ENCODE measurements at places on chromosomes 7 and 10.

DNA sequence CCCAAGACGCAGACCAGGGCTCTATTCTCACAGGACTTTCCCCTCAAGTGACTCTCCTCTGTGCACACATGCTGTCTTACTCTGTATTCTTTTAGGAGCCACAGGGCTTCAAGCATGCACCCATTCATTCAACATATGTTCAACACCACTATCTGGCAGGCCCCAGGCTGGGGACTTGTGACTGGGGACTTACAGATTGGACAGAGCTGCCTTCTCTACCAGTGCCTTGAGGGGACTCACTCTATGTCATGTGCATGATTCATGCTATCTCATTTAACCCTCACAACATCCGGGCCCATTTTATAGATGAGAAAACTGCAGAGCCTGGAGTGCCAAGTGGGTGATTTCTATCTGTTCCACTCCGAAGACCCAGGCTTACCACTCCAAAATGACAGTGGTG, 34.3 kb downstream of the MYL10 start:
- DNase-seq: no peak

DNA sequence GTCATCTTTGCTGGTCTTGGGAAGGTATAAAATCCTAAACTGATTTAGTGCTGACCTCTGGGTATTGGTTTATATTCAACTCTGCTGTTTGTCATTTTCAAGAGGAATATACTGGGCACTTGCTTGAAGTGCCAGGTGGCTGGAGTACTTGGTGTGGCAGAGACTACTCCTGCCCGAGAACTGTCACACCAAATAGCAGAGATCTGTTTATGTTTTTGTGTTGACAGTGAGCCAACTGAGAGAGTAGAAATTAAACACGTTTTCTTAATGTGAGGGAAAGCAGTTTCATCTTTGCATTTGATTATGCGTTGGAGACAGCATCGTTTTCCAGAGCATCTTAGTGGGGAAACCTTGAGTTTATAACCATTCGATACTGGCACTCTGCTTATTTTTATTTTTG, 174.4 kb downstream of the CDCA7L start:
- DNase-seq: no peak

GRCh38 chr7:93228302-93228701, 2.0 kb upstream of the HEPACAM2 start:
- DNase-seq: no peak

DNA sequence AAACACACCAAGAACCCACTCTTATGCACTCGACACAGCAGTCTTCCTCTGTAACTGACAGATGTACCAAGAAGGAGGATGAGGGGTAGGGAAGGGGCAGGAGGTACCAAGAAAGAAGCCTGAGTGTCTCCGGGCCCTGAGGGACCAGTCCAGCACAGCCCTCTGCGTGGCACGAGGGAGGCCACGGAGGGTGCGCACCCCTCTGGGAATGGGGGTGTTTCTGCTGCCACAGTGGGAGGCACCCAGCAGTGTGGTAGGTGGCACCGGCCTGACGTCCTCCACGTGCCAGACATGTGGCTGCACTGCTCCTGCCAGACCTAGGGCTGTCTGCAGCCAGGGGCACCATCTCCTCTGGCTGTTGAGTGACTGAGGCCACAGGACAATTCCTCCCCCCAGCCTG, 154.3 kb downstream of the ZMYND11 start:
- DNase-seq: no peak

DNA sequence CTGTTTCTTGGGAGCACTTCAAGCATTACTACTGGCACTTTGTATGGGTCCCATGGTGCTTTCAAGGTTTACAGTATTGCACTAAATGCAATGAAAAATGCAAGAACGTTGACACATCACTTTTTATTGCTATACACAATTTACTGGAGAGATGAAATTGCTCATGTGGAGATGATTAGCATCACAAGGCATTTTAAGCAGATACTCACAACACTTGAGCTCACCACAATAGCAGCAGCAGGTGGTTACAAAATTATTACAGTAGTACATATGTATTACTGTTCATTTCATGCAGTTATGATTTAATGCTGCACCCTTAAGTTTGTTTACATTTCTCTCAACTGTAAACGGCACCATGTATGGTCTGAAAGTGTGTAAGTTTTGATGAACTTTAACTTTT, 537.7 kb downstream of the GRM8 start:
- no peak for DNase-seq

DNA sequence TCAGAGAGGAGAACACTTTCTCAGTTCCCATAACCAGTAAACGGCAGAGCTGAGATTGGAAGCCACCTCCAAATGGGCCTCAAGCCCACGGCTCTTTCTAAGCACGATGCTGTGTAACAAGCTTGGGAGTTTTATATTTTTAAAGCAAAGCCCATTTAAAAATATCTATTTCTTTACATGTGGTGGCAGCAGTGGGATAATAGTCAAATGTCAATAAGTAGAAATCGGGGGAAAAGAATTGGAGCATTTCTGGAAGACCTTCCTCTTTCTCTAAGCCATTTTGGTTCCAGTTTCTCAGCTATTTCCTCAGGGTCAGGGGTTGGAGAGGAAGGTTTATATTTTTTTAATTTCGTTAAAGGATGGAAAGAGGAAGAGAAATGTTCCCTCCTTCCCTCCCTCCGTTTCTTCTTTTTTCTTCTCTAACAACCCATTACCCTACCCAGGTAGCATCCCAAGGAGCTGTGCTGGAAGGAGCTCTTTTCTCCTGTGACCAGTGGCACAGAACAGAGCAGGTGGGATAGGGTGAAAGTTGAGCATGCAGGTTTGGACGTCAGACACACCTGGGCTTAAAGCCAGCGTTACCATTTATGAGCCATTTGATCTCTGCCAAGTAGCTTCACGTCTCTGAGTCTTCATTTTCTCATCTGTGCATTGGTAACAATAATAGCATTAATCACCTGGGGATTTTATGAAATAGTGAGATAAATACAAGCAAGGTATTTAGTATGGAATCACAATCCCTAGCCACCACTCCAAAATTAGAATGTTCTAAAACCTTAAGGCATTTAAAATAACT, 515.7 kb downstream of the RPS24 start:
- no peak for DNase-seq

DNA sequence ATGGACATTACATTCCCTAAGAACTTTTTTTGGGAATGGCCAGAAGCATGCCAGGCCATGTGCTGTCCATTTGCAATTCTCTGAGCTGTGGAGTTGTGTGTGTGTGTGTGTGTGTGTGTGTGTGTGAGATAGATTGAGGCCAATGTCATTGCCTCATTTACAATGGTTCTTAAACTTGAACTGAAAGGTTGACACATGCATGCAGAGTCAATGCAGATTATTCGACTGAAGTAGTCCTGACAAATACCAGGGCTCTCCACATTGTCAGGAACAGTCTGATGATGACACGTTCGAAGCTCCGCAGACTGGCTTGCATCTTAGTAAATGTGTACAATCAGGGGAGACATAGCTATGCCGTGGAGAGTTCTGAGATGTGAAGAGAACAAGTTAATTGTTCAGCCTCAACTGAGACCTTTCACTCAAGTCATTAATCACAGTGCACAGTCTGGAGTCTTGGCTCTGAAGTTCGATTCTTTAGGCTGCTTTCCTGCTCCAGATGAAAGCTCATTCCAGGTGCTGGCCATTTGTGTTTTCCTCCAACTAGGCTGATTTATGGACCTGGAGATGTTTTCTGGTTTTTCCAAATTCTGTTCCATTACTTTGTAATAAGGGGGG, 921.9 kb downstream of the LRMDA start:
- DNase-seq: no peak

- no peak for DNase-seq
These were observed 28.3 kb downstream of the EMX2 start for GRCh38 chr10:117570880-117571279.

DNA sequence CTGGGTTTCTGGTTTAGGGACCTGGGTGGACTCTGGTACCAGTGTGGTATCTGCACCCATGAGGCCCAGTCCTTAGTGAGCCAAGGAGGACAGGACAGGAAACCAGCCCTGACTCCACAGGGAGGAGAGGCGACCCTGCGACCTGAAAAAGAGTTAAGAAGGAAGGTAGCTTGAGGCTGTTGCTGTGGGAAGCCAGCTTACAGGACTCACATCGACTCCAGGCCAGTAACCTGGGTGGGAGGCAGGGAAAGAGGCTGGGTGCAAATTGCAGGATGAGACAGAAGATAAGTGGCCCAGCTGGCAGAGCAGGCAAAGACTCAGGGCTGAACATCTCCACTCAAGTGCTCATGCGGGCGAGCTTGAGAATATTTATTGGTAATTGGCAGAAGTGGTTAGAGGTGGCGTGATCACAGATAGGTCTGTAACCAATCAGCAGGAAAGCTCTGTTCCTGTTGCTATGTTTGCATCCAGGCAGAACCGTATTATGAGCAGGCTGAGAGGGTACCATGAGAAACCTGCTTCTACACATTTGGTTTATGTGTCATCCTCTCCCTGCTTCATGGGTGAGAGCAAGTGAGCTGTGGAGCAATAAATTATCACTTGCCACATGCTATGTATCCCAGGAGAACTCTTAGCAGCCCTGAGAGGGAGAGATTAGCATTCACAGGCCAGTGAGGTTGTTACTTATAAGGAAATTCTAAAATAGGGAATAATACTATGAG, 11.0 kb downstream of the TLL2 start:
- no peak for DNase-seq

DNA sequence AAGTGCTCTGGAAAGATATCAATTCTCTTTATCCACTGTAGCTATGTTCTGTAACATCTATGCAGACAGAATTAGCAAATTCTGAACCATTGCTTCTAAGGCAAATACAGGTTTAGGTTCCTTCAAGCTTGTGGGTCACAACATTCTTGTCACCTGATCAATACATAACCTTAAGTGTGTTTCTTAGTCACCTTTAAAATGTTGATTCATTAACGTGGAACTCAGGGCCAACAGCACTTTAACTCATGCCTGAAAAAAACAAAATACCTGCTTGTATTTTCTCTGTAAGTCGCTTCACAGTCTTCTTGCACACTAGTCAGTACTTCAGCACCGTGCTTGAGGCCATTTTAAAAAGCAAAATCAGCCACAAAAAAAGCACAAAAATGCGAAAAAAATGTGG, 35.2 kb upstream of the TRIL start:
- no peak for DNase-seq

DNA sequence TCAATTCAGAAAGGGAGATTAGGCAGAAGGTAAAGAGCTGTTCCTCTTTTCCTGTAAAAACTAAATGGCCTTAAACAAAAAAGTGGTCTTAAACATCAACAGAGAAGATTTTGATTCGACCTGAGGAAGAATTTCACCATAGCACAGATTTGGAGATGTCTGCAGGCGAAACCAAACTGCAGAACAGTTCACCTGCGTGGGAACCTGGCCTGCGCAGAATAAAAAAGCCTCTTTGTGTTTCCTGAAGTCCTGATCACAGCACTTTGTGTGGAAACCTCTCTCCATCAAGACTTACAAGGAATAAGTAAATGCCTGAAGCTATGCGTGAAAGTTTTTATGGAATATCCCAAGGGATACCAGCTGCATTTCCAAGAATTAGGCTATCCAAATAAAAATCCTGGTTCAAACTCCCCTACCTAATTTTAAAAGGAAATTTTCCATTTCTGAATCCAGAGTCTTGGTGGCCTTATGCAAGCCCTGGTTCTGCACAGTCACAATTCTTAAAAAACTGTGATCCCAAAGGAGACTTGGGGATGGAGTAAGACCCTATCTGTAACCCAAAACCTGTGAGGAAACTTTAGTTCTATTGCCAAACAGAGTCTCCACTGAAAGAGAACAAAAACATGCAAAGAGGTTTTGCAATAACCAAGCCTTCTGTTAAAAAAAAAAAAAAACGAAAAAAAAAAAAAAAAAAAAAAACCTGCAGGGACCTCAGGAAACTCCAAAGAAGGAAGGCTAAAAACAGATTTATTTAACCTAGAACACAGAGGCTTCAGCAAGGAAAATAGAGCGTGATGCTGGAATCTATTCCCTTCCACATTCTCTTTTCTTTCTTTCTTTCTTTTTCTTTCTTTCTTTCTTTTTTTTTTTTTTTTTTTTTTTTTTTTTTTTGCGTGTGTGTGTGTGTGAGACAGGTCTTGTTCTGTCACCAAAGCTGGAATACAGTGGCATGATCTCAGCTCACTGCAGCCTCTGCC, 10.4 kb downstream of the CALML3 start:
- no peak for DNase-seq

DNA sequence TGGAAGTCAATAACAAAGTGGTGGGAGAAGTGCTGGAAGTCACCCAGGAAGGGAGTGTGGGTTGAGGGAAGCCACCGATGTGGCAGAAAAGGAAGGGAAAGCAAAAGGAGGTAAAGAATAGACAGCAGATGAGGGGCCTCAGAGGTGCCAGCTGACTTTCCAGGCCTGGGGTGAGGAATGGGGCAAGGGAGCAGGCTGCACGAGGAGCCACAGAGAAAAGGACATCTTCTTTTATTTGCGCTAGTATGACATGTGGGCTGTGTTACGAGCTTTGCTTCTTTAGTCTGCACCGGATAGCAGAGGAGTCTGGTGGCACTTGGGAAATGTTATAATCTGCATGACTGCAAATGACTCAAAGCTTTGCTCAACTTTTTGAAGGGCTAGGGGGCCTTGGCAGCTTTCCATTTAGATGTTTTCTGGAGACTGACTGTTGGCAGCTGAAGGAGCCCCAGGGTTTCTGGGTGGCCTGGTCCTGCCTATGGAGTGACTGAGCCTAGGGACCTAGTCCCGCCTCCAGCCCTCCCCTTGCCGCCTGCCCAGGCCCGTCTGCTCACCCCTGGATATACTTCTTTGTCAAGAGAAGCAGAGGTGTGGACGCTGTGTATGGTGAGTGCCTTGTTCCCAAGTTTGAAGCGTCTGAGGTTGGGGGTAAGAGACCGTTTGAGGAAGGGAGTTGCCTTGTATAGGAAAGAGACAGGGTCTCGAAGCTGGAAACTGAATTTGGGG, 5.1 kb downstream of the PRXL2A start:
- DNase-seq: no peak

DNA sequence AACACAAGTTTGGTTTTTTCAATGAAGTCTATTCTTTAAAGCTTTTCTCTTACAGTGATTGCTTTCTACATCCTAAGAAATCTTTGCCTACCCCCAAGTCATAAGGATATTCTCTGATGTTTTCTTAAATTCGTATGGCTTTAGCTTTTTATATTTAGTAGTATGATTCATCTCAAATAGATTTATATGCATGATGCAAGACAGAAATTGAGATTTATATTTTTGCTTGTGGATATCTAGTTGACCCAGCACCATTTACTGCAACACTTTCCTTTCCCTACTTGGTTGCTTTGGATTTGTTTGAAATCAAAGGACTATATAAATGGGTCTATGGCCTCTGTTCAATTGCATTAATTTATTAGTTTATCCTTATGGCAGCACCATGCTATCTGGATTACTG, 113.9 kb downstream of the ZNF438 start:
- DNase-seq: no peak

DNA sequence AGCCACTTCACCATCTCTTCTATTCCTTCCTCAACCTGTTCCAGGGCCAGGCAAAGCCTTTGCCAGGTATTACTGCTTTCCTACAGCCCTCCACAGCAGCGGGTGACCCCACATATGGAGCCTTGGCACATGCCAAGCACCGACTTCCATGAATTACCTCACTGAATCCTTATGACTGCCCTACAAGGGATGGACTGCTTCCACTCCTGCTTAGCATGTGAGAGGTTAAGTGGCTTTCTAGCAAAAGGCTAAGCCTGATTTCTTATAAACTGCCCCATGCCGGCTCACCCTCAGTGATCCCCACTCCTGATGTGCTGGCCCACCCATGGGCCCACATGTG, 44.0 kb upstream of the PDLIM1 start:
- no peak for DNase-seq

GRCh38 chr10:96747734-96748550, 27.6 kb upstream of the PIK3AP1 start:
- DNase-seq: no peak

- no peak for DNase-seq
These were observed 172.9 kb upstream of the BMPER start for GRCh38 chr7:33732462-33732861.

- DNase-seq: no peak
These were observed 458.6 kb downstream of the PLXNA4 start for GRCh38 chr7:132117636-132118035.

All from T-cell (primary cell).